GM12892 (cell line): ENCODE measurements at places on chromosomes 2 and 18.
A peak's percentile ranks its signal among the peaks of the same experiment; 100 is the strongest.

GRCh38 chr18:53819671-53820070 lies 404.8 kb downstream of the MBD2 start:
- no peak for DNase-seq

GRCh38 chr2:141058556-141058955 lies 1072.3 kb downstream of the LRP1B start:
- no peak for DNase-seq

DNA sequence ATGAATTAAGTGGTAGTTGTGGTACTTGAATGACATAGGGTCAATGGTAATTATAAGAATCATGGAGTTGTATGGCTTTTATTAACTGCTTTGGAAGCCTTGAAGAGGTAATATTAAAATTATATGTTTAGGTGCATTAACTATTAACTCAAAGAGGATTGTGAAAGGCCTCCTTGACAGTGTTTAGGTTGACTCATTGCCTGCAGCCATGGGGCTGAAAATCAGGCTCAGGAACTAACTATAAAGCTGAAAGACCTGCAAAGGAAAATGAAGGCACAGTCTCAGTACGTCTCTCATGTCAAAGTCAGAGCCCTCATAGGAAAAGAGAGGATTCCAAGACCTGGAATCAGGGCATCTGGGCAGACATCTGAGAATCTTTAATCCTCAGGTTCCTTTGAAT lies 31.0 kb downstream of the CACNB4 start:
- no peak for DNase-seq

DNA sequence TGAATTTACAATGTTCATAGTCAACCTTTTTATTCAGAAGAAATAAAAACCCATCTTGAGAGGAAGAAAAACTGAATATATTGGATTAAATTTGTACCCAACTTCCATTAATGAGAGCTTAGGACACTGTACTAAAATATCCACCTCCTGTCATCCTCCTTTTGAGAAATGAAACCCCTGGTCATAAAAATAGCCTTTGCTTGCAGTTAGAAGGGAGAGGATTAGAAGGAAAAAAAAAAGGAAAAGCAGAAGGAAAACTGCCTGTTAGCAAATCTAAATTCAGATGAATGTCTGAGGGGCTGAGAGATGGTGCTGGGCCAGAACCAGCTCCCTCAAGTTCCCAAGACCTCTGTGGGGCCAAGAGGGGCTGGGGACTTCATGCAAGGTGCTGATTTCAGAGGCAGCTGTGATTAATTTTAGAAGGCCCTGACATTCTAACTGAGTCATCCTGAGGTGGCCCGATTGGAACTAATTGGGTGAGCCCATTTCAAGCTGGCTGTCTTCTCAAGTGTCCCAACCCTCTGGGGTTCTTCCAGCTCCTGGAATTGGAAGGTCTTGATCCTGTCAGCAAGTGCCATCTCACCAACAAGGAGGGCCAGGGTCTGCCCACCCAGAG lies 38.4 kb upstream of the BIN1 start:
- DNase-seq, result no peak

- no peak for DNase-seq
Observed at GRCh38 chr2:151007365-151007764, 254.3 kb downstream of the RBM43 start.

DNA sequence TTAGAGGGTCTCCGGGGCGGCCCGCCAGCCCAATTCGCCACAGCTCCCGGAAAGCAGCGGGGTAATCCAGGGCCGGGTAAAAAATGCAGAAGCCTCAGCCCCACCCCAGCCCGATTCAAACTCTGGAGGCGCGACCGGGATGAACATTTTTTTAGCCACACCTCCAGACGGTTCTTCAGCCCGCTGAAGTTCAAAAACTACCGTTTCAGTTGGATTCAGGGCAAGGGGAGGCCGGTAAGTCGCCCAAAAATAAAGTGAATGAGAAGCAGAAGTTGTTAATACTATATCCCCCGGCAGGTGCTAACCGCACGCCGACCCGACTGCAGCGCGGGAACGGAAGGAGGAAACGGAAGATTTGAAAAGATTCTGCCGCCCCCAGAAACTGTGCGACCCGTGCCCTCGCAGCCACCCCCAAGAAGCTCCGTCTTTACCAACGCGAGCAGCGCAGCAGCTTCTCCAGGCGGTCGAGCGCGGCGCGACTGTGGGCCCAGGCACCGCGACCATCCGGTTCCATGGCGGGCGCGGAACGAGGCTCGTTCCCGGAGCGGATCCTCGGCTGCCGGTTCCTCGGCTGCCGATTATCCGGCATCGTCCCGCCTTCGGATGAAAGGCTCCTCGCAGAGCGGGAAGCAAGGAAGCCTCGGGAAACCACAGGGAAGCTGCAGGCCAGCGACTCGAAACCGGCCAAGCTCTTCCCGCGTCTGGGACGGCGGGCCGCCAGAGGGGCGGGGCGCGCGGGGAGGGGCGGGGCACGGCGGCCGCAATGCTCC lies at the start of gene BARD1:
BARD1 (minus strand) TSS at position 703 of the 770 bp plus-strand sequence; CDS start at position 589, 114 bp downstream.
- DNase-seq, result peak; percentile 27

- no peak for DNase-seq
Observed at GRCh38 chr2:26892922-26893524, 45.1 kb downstream of the DPYSL5 start.

GRCh38 chr2:119377993-119378345 lies 11.2 kb downstream of the DBI start:
- no peak for DNase-seq

DNA sequence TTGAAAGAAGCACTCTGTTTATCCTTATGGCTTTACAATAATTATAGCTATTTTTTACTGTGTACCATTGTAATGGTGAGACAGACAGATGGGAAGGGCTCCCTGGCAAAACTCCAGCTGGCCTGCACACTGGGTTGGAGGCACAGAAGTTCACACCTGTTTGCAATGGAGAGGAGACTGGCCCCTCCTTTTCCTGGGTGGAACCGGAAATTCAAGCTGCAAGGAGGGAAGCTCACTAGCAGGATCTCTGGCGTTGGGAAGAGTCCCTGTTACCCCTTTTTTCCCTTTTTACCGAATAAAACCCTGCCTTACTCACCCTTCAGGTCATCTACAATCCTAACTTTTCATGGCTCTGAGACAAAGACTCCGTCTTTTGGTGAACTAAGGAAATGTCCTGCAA lies 100.3 kb upstream of the TFPI start:
- no peak for DNase-seq

DNA sequence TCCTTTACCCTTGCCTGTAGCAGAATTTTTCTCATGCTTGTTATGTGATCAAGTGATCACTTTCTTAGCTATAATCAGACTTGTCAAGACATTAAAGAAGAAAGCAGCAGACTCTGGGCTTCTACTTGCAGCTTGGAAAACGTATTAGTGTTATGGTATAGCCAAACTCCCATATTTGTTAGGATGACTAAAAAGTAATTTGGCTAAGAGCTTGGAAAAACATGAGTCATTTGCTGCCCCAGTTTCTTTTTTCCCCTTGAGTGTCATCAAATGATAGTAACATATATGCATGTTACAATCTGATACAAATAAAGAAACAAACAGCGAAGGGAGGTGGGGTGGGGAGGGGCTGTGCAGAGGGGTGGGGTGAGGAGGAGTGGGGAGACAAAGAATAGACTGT lies 155.5 kb downstream of the IKZF2 start:
- no peak for DNase-seq

DNA sequence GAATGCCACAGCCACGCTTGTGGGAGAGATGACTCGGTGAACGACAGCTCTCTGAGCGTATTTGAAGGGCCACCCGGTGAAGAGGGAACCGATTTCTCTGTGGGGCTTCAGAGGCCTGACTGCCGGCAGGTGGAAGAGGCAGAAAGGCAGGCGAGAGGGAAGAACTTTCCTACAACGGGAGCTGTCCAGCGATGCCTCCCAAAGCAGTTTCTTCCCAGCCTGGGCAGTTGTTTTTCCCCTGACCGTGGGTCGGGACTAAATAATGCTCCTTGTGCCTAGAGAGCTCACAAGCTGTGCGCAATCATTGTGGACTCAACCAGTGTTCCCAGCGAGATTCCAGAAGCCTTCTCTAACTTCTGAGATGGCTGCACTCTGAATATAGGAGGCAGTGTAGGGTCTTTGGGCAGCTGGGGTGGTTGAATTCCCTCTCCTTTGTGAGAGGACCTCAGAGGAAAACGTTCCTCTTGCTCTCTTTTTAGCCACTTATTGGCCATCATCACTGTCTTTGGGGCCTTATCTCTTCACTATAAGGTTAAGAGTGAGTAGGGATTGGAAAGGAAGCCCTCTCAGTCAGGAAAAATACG lies 710 bp downstream of the SEC11C start:
- DNase-seq, result no peak

DNA sequence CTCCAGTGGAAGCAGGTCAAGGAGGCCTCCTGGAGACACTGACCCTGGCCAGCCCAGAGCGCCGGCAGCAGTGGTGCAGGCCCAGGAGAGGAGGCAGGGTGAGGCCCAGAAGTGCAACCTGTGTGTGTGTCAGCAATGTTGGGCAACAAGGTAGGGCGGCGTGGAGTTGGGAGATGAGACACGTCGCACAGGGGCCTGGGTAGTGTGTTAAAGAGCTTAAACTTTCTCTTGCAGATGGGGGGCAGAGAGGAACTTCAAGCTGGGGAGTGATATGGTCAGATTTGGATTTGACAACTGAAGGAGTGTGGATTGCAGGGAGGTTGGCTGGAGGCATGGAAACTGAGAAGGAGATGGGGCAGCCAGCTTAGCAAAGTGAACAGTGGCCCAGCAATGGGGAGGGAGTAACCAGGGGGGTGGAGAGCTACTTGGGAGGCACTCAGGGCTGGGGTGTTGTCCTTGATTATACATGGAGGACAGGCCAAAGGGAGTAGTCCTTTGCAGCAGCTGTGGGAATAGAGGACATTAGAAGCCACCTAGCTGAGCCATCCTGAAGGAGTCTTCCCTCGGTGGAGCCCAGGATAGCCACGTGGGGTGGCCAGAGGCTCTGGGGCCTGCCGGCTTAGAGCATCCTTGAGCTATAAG lies 278.6 kb upstream of the HS6ST1 start:
- no peak for DNase-seq

DNA sequence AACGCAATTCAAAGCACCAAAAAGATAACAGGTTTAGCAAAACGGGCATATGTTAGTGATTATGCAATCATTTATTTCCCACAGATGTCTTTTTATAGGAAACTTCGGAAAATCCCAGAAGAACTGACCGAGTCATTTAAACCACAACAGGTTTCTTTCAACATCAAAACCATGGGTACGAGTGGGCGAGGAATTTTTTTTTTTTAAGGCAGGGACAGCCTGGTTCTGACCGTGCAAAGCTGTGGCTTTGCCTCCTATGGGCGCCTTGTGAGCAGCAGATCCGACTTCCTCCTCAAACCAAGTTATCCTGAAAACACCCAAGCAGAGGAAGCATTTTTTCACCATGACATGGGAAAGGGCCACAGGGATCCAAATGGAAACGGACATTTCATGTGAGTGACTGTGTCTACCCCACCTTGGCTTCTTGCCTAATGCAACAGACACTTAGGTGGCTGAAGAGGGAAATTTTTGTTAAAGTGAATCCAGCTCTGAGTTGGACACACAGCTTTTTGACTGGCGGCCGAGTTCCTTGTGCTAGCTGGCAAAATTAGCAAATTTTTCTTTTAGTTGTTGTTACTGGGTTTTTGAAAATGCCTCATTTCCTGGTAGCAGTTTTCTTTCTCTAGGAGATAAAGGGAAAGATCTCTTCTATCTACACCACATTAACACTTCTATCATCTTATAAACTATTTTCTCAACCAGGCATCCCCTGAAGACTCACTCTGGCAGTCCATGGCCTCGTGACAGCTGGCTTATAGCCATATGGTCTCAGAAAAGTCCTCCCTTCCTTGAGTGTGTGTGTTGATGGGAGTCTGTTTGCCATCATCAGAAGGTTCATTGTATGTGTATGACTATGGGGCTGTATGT lies 487.4 kb upstream of the ZEB2 start:
- no peak for DNase-seq

GRCh38 chr2:212451786-212452231 lies 86.8 kb downstream of the ERBB4 start:
- DNase-seq, result no peak

- peak; percentile 44 for DNase-seq
Observed at GRCh38 chr2:61426267-61426897, 44.5 kb downstream of the USP34 start.

DNA sequence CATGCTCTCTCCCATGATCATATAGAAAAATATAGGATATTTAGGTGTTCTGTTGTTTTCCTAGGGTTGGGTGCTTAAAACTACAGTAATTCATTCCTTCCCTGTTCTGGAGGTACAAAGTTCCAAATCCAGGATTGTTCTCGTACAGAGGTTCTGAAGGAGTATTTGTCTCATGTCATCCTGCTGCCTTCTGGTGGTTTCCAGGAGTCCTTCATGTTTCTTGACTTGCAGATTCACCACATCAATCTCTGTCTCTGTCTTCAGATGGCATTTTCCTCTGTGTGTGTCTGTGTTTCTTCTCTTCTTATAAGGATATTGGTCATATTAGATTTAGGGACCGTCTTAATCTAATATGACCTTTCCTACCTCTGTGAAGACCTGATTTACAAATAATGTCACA lies 397.9 kb downstream of the NYAP2 start:
- no peak for DNase-seq

GRCh38 chr18:75652528-75652927 lies 225.0 kb upstream of the SMIM21 start:
- no peak for DNase-seq

- no peak for DNase-seq
Observed at GRCh38 chr18:61582202-61582710, 249.0 kb downstream of the CDH20 start.

GRCh38 chr2:847669-848068 lies 103.0 kb upstream of the SNTG2 start:
- no peak for DNase-seq

GRCh38 chr18:64094210-64094609 lies 54.7 kb downstream of the LINC00305 start:
- DNase-seq, result no peak

GRCh38 chr18:44700652-44701051 lies 20.0 kb downstream of the SETBP1 start:
- DNase-seq, result peak; percentile 34

DNA sequence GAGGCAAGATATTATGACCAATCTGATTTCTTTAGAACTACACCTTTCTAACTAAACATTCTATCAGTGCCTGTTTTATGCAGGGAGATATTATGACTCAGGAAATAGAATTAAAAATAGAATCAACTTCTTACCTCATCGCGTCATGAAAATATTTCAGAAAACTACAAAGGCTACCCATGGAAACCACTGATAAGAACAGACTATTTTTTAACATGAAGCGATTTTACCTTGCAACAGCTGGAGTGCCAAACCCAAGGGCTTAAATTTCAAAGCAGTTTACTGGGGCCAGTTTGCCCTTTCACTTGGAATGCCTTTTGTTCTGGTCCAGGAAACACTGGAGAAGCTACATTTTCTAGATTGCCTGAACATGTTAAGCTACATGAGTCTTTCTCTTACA lies 304.8 kb upstream of the CCDC68 start:
- no peak for DNase-seq
